Left ventricle myocardium inferior (tissue), 1 donor: ENCODE measurements at places on chromosomes 13 and 19. TPM values are rescaled to one million over a fixed set of nuclear protein-coding genes. Genes with fewer than 3 reads are reported as not detected.

The ZFR2 gene
- total RNA-seq, result not detected

The ZSCAN4 gene
- not detected for total RNA-seq

The KIR2DL3 gene
- not detected for total RNA-seq

The SIRT6 gene
- total RNA-seq, result 12.9 TPM

The HIPK4 gene
- total RNA-seq, result not detected

The KLK15 gene
- total RNA-seq, result not detected

DNA sequence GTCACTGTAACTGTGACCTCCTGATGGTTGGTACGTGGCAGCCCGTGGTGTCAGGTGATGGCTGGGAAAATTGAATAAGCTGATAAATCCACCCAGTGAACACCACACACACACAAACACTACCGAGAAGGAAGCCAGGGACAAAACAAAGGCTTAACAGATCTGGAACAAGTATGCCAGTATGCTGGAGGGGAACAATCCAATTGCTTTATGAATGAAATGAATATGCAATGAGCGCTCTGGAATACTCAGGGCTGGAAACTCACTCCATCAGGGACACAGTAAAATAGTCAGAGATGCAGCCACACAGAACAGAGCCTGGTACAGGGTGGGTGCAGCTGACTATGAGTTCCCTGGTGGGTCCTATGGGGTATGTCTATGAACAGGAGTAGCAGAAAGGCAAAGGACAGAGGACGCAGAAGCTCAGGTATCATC, 16.7 kb downstream of the TMTC4 start:
- no peaks in the 10 kb centered on the region for H3K27me3 ChIP-seq
- H3K4me1 ChIP-seq, result no peaks in the 10 kb centered on the region
- no peak overlapping the region for H3K4me3 ChIP-seq
- DNase-seq, result no peak

DNA sequence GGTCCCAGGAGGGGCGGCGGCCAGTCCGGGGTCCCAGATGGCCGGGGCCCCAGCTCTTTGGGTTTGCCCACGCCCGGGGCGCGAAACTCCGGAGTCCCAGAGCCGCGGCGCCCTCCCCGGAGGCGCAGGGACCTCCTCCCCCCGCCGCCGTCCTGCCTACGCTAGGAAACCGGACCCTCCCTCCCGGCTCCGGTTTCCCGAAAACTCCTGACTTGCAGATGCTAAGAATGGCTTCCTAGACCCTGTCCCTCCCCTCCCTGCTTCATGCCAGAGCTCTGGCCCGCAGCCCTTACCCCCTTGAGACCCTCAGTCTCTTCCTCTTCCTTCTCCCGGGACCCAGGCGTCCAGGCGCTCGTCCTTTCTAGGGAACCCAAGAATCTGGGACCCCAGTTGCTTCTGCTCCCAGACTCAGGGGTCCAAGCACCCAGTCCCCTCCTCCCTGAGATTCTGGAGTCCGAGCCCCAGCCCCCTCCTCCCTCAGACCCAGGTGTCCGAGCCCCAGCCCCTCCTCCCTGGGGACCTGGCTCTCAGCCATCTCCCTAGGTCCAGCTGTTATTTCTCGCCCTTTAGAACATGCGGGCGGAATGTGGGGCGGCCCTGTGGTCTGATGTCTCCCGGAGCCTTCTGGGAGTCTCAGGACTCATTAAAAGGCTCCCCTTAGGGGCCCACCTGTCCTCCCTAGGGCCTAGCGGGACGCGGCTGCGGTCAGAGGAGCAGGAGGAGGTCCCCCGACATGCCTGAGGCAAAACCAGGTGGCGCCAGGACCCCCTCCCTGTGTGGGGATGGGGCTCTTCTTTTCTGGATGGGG, at the start of gene MYBPC2:
TSS of gene MYBPC2 (plus strand) at position 672 of the 808 bp plus-strand sequence. CDS start at position 734, 62 bp downstream.
- H3K4me1 ChIP-seq, result peaks cover 27% of the 10 kb centered on the region
- no peak for DNase-seq
- no peaks in the 10 kb centered on the region for H3K36me3 ChIP-seq
- peaks cover 71% of the 10 kb centered on the region for H3K27me3 ChIP-seq
- H3K4me3 ChIP-seq, result peak within 1 kb of the TSS; percentile 78

DNA sequence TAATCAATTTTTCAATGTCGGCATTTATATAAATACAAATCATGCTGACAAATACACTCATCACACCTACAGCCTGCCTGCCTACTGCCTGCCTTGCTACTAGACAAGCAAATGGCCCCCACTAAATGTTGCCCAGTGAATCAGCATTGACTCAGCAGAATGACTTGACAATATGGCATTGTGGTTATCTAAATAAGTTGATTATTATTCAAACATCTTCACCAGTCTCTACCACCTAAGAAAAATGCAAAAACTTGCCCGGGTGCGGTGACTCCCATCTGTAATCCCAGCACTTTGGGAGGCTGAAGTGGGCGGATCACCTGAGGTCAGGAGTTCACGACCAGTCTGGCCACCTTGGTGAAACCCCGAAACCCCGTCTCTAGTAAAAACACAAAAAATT, 296.1 kb downstream of the PCDH9 start:
- no peaks in the 10 kb centered on the region for H3K4me1 ChIP-seq
- no peaks in the 10 kb centered on the region for H3K27me3 ChIP-seq
- no peak overlapping the region for H3K27ac ChIP-seq
- no peaks in the 10 kb centered on the region for H3K36me3 ChIP-seq
- no peak overlapping the region for H3K4me3 ChIP-seq
- no peak for DNase-seq

DNA sequence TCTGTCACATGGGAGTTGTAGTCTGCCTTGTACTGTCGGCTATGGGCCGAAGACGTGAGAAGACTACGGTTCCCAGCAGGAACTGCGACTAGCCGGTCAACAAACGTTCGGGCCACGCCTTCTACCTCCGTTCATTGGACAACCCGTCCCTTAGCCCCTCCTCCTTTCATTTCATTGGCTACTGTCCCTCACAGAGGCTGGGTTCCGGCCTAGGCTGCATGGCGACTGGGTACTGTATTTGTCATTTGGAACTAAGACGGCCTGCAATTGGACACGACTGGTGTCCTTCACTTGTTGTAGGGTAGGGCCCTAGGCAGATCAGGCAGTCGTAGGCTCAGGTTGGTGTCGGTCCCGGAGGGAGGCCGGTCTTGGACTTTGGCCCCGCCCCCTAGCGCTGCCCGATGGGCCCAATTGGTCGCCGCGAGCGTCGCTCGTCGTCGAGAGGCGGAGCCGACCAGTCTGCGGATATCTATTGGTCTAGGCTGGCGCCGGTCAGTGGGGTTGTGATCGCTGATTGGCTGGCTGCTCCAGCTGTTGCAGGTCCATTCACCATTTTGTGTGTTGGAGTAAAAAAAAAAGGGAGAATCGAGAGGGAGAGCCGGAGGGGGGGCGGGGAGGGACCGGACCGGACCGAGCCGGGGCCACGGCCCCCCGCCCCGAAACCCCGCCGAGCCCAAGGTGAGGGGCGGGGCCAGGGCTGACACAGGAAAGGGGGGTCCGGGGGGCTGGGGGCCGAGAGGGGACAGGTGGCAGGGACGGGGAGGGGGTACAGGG, at the start of gene CIC:
TSS of gene CIC (plus strand) at position 549 of the 774 bp plus-strand sequence. CDS start 2,532 bp downstream, outside the sequence.
- H3K27me3 ChIP-seq, result no peaks in the 10 kb centered on the region
- peaks cover 33% of the 10 kb centered on the region for H3K4me1 ChIP-seq
- peak; percentile 99 for DNase-seq
- H3K4me3 ChIP-seq, result peak within 1 kb of the TSS; percentile 80

DNA sequence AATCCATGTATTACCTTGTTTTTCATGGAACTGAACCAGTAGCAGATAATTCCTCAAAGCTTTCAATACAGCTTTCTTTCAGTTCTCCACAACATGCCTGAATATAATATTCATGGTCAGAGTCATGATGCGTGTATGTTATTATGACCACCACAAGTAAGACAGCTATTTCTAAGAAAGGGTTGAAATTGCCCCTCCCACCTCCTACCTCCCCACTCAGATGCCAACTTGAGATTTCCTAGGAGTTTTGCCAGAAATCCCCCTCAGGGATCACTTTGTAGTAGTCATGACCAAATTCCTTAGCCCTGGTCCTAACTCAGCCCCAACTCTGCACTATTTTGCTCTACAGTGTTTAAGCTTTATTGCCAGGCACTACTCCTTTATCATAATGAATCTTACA, 69.9 kb upstream of the RAP2A start:
- no peak for DNase-seq
- H3K27me3 ChIP-seq, result no peaks in the 10 kb centered on the region
- peaks cover 50% of the 10 kb centered on the region for H3K36me3 ChIP-seq
- no peak overlapping the region for H3K27ac ChIP-seq

- no peak for DNase-seq
- H3K27me3 ChIP-seq, result no peaks in the 10 kb centered on the region
- no peak overlapping the region for H3K27ac ChIP-seq
- H3K4me3 ChIP-seq, result no peak overlapping the region
- H3K36me3 ChIP-seq, result no peaks in the 10 kb centered on the region
These were observed 247.3 kb downstream of the MTUS2 start for GRCh38 chr13:29067306-29067945.

- H3K27me3 ChIP-seq, result no peaks in the 10 kb centered on the region
- H3K36me3 ChIP-seq, result no peaks in the 10 kb centered on the region
- no peak overlapping the region for H3K4me3 ChIP-seq
- no peak overlapping the region for H3K27ac ChIP-seq
- H3K4me1 ChIP-seq, result peaks cover 17% of the 10 kb centered on the region
These were observed 4.9 kb upstream of the ZSWIM4 start for GRCh38 chr19:13790354-13790753.

DNA sequence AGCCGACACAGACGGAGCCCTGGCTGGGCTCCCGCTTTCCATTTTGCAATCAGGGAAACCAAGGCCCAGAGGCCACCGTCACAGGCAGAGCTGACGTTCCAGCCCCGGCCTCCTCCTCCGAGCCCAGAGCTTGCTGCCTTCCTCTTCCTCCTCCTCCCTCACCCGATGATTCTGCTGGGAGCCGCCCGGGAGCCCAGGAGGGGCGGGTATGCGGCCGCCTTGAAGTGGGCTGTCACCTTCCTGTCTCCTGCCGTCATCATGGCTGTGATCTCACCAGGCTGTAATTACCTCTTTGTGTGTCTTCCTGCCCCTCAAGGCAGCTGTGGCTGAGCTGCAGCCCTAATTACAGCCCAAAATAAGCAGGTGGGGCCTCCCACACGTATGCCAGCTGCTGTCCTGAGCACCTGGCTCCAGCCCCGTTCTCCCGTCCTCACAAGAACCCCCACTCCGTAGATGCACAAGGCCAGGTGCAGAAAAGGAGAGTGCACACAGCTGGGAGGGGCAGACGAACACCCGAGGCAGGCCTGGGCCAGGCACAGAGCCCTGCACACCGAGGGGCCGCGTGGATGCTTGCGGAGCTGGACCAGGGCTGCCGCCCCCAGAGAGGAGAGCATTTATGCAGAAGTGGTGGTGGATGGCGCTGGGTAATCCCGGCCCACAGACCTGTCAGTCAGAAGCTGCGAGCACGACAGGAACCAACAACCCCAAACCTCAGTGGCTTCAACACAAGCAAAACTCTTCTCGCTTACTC, 4.0 kb downstream of the TPGS1 start:
- peak overlapping the region; percentile 38 for H3K4me3 ChIP-seq
- H3K27ac ChIP-seq, result peak overlapping the region; percentile 74
- no peaks in the 10 kb centered on the region for H3K27me3 ChIP-seq
- H3K4me1 ChIP-seq, result peaks cover 38% of the 10 kb centered on the region
- peaks cover 5% of the 10 kb centered on the region for H3K36me3 ChIP-seq

GRCh38 chr13:34943436-34944273, 1.6 kb downstream of the NBEA start:
- H3K27me3 ChIP-seq, result no peaks in the 10 kb centered on the region
- H3K27ac ChIP-seq, result peak overlapping the region; percentile 84
- H3K4me1 ChIP-seq, result peaks cover 50% of the 10 kb centered on the region
- no peak for DNase-seq
- H3K4me3 ChIP-seq, result peak overlapping the region; percentile 94

- peaks cover 40% of the 10 kb centered on the region for H3K4me1 ChIP-seq
- H3K27ac ChIP-seq, result peak overlapping the region; percentile 88
- no peak for DNase-seq
These were observed 1.1 kb downstream of the ZNF550 start for GRCh38 chr19:57558525-57558924.

GRCh38 chr19:13130886-13131490, 12.9 kb downstream of the NACC1 start:
- H3K4me3 ChIP-seq, result no peak overlapping the region
- H3K4me1 ChIP-seq, result peaks cover 51% of the 10 kb centered on the region
- no peaks in the 10 kb centered on the region for H3K27me3 ChIP-seq
- H3K27ac ChIP-seq, result no peak overlapping the region

DNA sequence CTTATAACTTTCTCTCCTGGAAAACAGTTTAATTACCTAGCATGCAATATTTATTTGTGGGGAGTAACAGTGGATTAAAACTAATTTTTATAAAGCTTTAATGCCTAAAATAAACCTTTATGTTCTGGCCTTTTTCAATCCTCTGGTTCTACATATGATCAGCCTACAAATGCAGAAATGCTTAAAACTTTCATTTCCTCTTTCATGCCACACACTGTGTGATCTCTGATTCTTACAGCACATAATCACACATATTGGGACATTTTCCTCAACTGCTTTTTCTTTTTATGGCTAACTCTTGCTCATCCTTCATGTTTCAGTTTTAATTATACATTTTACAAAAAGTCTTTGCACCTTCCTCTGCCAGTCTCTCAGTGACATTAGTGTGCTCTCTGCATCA, 910.8 kb upstream of the SLITRK6 start:
- H3K36me3 ChIP-seq, result no peaks in the 10 kb centered on the region
- H3K4me1 ChIP-seq, result no peaks in the 10 kb centered on the region
- H3K27me3 ChIP-seq, result no peaks in the 10 kb centered on the region
- H3K4me3 ChIP-seq, result no peak overlapping the region
- no peak for DNase-seq
